ENCODE measurements at places on chromosomes 11 and 22. TPM values are rescaled to one million over a fixed set of nuclear protein-coding genes. Genes with fewer than 3 reads are reported as not detected.

MS4A12 gene
- total RNA-seq, result not detected

PATE4 gene
- not detected for total RNA-seq

CELSR1 gene
- total RNA-seq, result 1.4 TPM

RRAS2 gene
- total RNA-seq, result 31.5 TPM

SLC22A12 gene
- total RNA-seq, result not detected

MMP3 gene
- total RNA-seq, result 19.1 TPM

Data from bronchial smooth muscle cell (primary cell).